ENCODE measurements at places on chromosomes 2 and 18.
A peak's percentile ranks its signal among the peaks of the same experiment; 100 is the strongest.

DNA sequence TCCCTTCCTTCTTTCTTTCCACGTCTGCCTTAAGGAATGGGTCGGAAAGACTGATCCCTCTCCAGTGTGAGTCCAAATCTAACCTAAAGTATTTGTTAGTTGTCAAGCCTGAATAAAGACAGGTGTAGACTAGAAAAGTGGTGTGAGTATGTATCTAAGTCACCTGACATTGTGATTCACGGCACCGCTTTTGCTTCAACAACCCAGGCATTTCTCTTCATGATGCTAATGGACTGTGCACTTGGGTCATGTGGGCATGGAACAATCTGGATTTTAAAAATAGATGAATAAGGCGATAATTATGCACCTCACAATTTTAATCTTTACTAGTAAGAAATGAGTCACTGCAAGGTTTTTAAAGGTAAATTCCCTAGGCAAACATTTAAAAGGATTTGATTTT, 107.5 kb downstream of the LIPG start:
- no peak for DNase-seq

DNA sequence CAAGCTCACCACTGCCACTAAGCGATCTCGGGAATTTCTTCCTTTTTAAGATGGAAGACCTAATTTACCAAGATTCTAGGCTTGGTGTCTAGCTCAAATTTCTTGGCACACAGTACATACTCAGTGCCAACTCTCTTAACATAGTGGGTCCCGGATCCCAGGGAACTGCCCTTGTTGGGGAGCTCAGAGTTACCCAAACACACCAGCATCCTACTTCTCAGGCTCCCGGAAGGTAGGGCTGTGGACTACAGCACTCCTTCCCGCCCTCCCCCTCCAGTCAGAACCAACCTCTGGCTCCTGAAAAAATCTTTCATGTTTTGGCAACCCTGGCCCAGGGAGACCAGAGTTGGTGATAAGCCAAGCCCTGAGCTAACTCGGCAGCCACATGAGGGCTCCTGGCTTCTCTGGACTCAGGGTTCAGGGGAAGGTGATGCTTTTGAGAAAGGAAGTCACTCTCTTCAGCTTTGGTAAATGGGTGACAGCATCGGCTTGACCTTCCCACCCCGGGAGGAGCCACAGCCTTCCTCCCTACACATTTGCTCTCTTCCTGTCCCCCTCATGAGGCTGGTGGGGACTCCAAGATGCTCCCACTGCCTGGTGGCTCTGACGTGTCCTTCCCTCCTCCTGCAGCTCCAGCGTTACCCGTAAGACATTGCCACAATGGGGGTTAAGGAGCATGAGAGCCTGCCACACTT, 8.8 kb downstream of the ODC1 start:
- DNase-seq, result no peak

DNA sequence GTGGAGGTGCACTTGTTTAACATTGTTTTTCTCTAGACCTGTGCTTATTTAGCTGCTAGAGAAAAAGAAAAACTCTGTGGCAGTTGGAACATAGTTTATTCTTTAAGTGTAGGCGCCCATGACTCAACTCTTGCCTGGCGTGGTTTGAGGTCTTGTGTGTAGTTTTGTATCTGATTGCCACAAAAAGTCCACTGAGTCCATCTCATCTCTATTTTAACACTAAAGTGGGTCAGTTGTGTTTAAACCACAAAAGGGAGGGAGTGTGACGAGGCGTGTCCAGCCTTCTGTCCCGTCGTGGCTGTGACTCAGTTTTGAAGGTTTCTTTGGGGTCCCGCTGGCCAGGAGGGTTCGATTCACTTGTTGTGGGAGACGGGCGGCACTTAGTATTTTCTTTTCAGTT, 15.3 kb upstream of the UGT1A9 start:
- no peak for DNase-seq

- DNase-seq, result no peak
These were observed 219.2 kb upstream of the UBE2E3 start for GRCh38 chr2:180761224-180761623.

GRCh38 chr2:196449083-196449482, 190.4 kb upstream of the CCDC150 start:
- no peak for DNase-seq

GRCh38 chr2:26840937-26841610, 6.9 kb upstream of the DPYSL5 start:
- DNase-seq, result peak; percentile 57

Data from H54 (cell line).